ENCODE measurements at places on chromosomes 12 and 14. TPM values are rescaled to one million over a fixed set of nuclear protein-coding genes. Genes with fewer than 3 reads are reported as not detected.
A peak's percentile ranks its signal among the peaks of the same experiment; 100 is the strongest.

- DNase-seq, result no peak
Observed at GRCh38 chr12:45586486-45586885, 143.0 kb upstream of the ARID2 start.

GRCh38 chr12:42370013-42370412, 44.0 kb downstream of the PPHLN1 start:
- no peak for DNase-seq

- no peak for DNase-seq
Observed at GRCh38 chr12:26732005-26732908, 100.7 kb downstream of the ITPR2 start.

DNA sequence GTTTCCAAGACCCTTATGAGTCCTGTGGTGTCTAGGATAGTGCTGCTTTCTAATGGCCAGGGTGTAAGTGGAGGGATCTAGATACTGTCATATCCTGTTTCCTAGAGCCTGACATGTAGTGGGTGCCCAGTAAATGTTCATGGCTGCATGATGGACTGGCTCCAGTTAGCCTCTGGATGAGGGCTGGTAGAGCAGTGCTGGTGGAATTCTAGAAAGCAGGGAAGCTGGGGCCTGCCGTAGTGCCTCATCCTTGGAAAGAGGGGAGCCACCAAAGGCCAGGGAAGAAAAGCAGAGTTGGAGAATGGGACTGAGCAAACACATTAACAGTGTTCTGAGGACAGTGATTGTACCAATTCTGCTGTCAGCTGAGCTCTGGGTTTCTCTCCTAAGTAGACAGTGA, 637 bp downstream of the GZMB start:
- DNase-seq, result no peak

DNA sequence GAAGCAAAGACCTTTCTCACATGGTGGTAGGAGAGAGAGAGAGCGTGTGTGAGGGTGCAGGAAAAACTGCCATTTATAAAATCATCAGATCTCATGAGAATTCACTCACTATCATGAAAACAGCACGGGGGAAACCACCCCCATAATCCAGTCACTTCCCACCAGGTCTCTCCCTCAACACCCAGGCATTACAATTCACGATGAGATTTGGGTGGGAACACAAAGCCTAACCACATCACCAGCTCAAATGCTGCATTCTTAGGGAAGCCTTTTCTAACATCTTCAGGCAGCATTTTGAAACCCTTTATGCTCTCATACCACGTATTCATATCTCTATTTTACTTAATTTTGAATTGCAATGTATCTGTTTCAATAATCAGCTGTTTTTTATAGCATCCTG, 165.9 kb downstream of the TMTC3 start:
- DNase-seq, result no peak

- DNase-seq, result no peak
Observed at GRCh38 chr12:121444842-121445202, 44.9 kb downstream of the RNF34 start.

DNA sequence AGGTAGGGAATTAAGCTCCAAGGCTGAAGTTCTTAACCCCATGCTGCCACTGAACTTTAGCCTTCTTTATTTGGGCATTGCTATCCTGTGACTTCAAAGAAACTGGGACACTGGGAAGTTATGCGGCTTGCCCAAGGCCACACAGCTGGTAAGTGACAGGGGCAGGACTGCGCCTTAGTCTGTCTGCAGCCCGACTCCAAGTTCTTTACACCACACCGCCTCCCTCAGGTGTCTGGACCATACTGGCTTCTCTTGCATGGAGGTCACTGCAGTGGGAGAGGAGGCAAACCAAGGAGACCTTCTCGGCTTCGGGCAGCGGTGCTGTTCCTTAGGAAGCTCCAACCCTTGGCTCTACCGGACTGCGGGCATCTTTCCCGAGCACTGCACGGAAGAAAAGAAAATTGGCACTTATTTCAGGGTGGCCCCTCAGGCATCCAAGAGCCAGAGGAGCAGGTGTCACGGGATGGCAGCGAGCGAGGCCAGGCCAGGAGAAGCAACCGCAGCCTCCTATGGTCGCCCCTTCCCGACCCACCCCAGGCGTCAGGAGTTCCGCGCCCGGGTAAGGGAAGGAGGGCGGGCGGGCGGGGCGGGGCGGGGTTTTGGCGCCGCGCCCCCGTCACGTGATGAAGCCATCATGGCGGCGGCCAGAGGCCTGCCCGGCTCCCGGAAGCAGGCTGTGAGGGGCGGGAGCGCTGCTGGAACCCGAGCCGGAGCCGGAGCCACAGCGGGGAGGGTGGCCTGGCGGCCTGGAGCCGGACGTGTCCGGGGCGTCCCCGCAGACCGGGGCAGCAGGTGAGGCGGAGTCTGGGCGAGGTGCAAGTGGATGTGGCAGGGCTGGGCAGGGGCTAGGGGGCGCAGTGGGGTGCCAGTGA, 16.4 kb upstream of the ESPL1 start:
- peak; percentile 89 for DNase-seq

DNA sequence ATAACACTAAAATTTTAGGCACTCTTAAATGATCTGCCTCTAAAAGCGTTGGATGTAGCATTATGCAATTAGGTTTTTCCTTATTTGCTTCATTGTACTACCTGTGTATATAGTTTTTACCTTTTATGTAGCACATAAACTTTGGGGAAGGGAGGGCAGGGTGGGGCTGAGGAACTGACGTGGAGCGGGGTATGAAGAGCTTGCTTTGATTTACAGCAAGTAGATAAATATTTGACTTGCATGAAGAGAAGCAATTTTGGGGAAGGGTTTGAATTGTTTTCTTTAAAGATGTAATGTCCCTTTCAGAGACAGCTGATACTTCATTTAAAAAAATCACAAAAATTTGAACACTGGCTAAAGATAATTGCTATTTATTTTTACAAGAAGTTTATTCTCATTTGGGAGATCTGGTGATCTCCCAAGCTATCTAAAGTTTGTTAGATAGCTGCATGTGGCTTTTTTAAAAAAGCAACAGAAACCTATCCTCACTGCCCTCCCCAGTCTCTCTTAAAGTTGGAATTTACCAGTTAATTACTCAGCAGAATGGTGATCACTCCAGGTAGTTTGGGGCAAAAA, 4.1 kb downstream of the CDKN1B start:
- no peak for DNase-seq

GRCh38 chr14:28751467-28752058, 15.0 kb upstream of the FOXG1 start:
- no peak for DNase-seq

GRCh38 chr14:66426451-66426850, 59.7 kb upstream of the CCDC196 start:
- no peak for DNase-seq

GRCh38 chr12:95837240-95838038, 21.3 kb upstream of the SNRPF start:
- no peak for DNase-seq

DNA sequence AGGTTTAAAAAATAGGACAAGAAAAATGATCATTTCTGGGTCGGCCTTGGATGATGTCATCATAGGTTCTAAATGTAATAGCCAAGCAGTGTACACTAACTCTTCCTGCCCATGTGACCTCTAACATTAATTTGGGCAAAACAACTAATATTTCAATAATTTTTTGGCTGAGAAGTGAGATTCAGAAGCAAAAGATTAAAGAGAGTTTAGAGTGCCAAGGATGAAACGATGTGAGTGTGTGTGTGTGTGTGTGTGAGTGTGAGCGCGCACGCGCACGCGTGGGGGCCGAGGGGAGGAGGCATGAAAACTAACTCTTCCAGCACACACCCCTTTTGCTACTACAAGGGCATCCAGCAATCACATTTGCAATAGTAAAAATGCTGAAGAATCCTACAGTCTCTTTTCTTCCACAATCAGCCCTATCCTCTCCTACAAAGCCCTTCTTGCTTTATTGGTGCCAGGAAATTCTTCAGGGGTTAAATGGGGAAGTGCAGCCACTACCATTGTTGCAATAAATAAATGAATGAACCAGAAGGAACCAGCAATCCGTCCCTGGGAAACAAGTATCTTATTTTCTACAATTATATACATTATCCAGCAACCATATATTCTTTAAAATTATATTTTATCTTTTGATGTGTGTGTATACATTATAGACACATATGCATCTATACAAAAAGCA, 52.9 kb downstream of the PEBP1 start:
- no peak for DNase-seq

Gene ADGRD1
- 5.8 TPM for total RNA-seq

Gene KRT2
- not detected for total RNA-seq

GRCh38 chr12:126772171-126772864, 1494.7 kb upstream of the TMEM132C start:
- DNase-seq, result no peak

Gene KCNK13
- total RNA-seq, result 0.61 TPM

Gene ADSS1
- 1.8 TPM for total RNA-seq

DNA sequence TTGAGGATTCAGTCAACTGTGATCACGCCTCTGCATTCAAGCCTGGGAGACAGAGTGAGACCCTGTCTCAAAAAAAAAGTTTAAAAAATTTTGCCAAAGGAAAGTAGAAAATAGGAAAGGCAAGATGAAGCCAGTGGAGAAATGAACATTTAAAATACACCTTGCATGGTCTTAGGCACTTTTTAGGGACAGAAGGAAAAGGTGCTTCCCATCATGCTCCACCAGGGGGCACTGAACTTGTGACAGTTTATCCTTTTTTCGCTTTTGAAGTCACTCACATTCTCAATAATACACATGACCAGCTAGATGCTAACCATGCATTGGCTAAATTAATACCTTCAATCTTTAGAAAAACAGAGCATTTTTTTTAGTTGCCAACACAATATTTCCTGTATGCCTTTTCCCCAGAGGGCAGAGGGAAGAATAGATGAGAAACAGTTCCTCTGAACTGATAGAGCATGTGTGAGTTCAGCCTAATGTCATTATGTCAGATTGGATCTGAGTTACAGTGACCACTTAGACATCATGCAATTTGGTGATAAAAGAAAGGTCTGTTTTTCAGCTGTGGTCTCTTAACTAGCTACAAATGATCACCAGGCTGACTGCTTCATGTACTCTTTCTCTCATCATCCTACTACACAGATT, 221.8 kb upstream of the SSTR1 start:
- no peak for DNase-seq

- peak; percentile 94 for DNase-seq
Observed at GRCh38 chr12:110742718-110743570, at the start of gene PPP1CC. TSS of gene PPP1CC (minus strand) at chr12:110742891. CDS start at chr12:110742707, 184 bp downstream.

GRCh38 chr14:37034410-37035285, 137.8 kb downstream of the SLC25A21 start:
- DNase-seq, result no peak

DNA sequence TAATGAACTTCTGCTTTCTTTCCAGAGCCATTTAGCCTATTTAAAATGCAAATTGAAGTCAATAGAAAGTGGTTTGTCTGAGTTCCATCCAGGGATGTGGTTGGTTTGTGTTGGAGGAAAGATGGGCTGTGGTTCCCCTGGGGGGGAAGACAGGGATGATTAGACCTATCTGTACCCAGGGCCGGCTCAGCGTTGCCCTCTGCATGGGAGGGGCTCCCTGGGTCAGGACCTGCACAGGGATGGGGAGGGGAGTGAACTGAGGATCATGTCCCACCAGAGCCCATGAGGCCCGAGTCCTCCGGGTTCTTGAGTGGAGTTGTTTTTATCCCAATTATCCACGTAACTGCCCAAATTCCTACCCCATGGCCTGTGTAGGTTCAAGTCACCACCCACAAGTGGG, 76.9 kb upstream of the SFSWAP start:
- DNase-seq, result no peak

DNA sequence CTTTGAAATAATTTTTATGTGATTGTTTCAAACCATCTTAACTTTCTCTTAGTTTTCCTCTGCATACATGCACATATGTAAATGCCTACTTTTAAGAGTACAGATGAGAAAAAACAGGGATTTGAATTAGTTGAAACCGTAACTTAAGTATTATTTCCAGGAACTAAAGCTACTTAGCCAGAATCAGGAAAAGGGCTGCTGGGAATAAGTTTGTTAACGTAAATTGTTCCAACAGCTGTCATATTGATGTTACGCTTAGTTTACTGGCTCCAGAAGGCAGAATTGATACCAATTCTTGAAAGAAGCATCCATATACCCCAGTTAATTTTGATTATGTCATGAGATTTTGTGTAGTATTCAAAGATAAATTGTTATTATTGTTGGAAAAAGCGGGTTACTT, 17.9 kb upstream of the KLRF1 start:
- DNase-seq, result no peak

Gene CLECL1
- total RNA-seq, result 0.42 TPM

DNA sequence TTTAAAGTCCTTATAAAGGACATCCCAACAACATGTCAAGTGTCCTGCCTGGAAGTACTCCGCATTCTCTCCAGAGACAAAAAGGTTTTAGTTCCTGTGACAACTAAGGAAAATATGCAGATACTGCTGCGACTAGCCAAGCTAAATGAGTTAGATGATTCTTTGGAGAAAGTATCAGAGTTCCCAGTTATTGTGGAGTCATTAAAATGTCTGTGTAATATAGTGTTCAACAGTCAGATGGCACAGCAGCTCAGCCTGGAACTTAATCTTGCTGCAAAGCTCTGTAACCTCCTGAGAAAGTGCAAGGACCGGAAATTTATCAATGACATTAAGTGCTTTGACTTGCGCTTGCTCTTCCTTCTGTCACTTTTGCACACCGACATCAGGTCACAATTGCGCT, 40.2 kb downstream of the RIC8B start:
- no peak for DNase-seq

GRCh38 chr14:105292826-105293711, 7.7 kb downstream of the BRF1 start:
- no peak for DNase-seq

DNA sequence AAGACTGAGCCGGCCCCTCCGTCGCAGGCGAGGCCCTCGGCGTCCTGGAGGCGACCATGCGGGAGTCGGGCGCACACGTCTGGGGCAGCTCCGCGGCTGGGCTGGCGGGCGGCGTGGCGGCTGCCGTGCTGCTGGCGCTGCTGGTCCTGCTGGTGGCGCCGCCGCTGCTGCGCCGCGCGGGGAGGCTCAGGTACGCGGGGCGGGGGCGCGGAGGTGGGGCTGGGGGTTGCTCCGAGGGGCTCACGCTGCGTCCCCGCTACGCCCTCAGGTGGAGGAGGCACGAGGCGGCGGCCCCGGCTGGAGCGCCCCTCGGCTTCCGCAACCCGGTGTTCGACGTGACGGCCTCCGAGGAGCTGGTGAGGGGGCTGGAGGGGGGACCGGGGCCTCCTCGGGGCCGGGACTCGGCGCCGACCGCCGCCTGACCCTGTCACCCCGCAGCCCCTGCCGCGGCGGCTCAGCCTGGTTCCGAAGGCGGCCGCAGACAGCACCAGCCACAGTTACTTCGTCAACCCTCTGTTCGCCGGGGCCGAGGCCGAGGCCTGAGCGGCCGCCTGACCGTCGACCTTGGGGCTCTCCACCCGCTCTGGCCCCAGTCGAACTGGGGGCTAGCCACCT, 7.8 kb downstream of the AMN start:
- no peak for DNase-seq

Gene KERA
- total RNA-seq, result not detected

GRCh38 chr14:60355768-60356167, 106.7 kb downstream of the PPM1A start:
- no peak for DNase-seq

GRCh38 chr12:78671295-78671694, 193.3 kb upstream of the SYT1 start:
- DNase-seq, result no peak

Gene RDH11
- 173 TPM for total RNA-seq

Gene CABP1
- 0.08 TPM for total RNA-seq

Gene RNASE7
- total RNA-seq, result 0.33 TPM

Gene LMBR1L
- total RNA-seq, result 23.7 TPM

Gene PRR13
- total RNA-seq, result 21.3 TPM
